ENCODE measurements at places on chromosomes 4 and X. TPM values are rescaled to one million over a fixed set of nuclear protein-coding genes. Genes with fewer than 3 reads are reported as not detected.

DNA sequence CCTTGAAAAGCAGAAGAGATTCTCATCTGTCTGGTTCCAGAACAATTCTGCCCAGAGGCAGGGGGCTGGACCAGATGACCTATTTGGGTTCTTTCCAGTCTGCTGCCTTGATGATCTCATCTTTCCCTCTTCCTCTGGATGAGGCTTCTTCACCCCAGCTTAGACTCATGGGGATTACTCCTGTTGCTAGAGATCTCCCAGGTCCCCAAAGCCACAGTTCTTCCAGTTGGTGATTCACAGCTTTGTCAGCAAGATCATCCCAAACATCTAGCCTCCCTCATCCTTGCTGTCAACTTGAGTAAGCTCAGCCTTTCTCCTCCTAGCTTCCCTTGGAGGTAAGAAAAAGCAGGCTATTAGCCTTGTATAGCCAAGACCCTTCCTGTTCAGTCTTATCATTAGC lies 64.2 kb upstream of the PJA1 start:
- peak; percentile 65 for DNase-seq

- no peak for DNase-seq
These were observed 23.4 kb downstream of the STK26 start for GRCh38 chrX:132046533-132046932.

Gene FSTL5
- 0.02 TPM for polyA plus RNA-seq

- no peak for DNase-seq
These were observed 1427.4 kb downstream of the PCDH7 start for GRCh38 chr4:32147446-32148085.

Gene JAKMIP1
- polyA plus RNA-seq, result not detected

Gene GLUD2
- 0.80 TPM for polyA plus RNA-seq

Gene ARHGEF38
- polyA plus RNA-seq, result not detected

DNA sequence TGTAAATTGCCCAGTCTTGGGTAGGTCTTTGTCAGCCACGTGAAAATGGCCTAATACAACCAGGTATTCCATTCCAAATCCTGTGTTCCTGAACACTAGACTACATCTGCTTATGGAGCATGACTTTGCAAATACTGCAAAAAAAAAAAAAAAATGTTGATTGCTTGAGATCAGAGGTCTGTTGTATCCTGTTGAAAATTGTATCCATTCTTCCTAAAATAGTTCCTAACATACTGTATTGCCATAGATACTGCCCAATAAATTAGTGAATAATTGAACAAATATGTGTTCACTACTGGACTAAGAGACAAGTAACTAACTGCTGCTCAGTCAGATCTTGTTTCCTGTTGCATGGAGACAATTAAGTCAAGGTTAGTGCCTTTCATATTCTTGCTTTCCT lies 164.3 kb upstream of the PABPC4L start:
- DNase-seq, result peak; percentile 48

Measured in fibroblast of lung (primary cell).